Trophoblast cell (in vitro differentiated cells and primary cell): ENCODE measurements at places on chromosomes 13 and 19.

DNA sequence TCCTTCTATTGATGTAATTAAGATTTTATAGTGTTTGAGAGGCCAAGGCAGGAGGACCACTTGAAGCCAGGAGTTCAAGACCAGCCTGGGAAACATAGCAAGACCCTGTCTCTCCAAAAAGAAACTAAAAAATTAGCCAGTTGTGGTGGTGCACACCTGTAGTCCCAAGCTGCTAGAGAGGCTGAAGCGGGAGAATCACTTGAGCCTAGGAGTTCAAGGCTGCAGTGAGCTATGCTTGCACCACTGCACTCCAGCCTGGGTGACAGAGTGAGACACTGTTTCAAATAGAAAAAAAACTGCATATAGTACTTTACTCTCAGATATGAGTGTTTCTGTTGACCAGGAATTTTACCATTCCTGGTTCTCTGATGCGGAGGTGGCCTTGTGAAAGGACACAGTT, 48.9 kb downstream of the CDADC1 start:
- H3K36me3 ChIP-seq, result no peaks in the 10 kb centered on the region
- no peak for DNase-seq
- H3K27ac ChIP-seq, result no peak overlapping the region
- no peaks in the 10 kb centered on the region for H3K4me1 ChIP-seq

DNA sequence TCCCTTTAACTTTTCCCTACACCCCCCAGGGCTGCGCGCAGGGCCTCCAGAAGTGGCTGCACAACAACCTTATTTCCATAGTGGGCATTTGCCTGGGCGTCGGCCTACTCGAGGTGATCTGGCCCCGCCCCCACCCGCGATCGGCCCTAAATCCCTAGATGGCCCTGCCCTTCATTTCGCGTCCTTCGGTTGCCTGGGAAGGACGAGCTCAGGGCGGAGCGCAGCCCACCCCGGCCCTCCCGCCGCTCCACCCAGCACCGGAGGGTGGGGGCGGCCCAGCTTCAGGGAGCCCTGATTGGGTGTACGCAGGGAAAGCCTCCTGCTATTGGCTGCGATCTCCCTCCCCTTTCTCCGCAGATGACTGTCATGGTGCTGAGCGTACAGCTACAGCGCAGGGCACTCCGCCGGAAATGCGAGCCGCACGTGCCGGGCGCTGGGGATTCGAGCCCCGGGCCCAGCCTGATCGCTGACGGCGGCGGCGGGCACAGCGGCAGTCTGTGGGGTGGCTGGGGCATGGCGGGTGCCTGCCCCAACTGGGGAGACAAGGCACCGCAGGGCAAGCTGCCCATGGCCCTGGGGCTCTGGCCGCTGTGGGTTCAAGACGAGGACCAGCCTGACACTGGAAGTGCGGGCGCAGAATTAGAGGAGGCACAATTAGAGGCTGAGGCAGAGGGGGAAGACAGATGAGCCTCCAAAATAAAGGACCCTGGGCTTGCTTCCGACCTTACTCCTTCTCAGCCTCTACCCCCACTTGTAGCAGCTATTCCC, 4.3 kb downstream of the CD37 start:
- H3K4me1 ChIP-seq, result peaks cover 15% of the 10 kb centered on the region
- H3K36me3 ChIP-seq, result peaks cover 52% of the 10 kb centered on the region
- peak; percentile 60 for DNase-seq
- H3K27me3 ChIP-seq, result no peaks in the 10 kb centered on the region
- no peak overlapping the region for H3K4me3 ChIP-seq
- no peak overlapping the region for H3K27ac ChIP-seq

DNA sequence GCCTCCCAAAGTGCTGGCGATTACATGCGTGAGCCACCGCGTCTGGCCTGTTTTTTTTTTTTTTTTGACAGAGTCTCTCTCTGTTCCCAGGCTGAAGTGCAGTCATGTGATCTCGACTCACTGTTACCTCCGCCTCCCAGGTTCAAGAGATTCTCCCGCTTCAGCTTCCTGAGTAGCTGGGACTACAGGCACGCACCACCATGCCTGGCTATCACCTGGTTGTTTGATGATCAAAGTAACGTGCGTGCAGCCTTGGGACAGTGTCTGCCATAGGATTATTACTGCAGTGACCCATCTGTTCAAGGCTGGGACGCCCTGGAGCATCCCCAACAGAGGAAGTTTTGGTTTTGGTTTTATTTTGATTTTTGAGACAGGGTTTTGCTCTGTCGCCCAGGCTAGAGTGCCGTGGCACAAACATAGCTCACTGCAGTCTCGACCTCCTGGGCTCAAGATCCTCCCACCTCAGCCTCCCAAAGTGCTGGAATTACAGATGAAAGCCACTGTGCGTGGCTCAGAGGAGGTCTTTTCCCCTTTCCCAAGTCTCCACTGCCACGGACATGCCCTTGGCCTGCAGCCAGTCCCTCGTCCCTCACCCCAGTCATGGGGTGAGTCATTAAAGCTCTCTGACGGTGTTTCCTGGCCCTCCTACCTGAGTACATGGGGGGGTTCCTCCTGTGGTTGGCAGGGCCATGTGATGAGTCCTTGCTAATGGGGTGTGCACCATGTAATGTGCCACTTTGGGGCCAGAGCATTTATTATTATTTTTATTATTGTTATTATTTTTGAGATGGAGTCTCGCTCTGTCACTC, 65.6 kb downstream of the IER2 start:
- no peaks in the 10 kb centered on the region for H3K36me3 ChIP-seq
- no peaks in the 10 kb centered on the region for H3K4me1 ChIP-seq
- no peak for DNase-seq

DNA sequence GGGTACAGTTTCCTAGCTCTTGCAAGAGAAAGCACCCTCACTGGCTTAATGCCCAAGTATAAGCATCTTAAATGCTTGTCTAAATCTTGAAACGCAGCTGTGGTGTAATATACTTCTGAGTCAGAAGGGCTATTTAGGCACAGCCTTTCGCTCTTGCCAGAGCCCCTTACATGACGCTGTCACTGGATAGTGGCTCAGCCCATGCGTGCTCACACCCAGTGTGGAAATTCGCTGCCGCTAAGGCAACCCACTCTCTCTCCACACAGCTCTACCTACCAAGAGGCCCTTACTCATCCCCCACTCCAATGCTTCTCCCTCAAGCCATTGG, 24.0 kb downstream of the UQCRFS1 start:
- no peak overlapping the region for H3K4me3 ChIP-seq
- no peak overlapping the region for H3K27ac ChIP-seq
- H3K4me1 ChIP-seq, result no peaks in the 10 kb centered on the region
- DNase-seq, result no peak

GRCh38 chr13:50595196-50595595, 248.3 kb downstream of the DLEU7 start:
- no peak overlapping the region for H3K4me3 ChIP-seq
- no peak for DNase-seq
- H3K27ac ChIP-seq, result no peak overlapping the region
- no peaks in the 10 kb centered on the region for H3K36me3 ChIP-seq

DNA sequence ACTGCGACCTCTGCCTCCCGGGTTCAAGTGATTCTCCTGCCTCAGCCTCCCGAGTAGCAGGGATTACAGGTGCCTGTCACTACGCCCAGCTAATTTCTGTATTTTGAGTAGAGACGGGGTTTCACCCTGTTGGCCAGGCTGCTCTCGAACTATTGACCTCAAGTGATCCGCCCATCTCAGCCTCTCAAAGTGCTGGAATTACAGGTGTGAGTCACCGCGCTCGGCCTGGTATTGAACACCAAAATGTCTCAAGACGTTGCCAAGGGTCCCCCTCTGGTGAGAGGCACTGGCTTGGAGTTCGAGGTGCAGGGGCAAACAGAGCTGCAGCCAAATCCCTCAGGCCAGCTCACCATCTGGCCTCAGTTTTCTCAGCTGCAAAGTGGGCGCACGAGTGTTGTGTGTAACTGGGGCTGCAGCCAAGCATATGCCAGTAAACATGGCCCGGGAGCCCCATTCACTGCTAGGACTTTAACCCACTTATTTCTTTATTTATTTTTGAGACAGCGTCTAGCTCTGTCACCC, 8.0 kb downstream of the TJP3 start:
- no peak overlapping the region for H3K27ac ChIP-seq
- no peak overlapping the region for H3K4me3 ChIP-seq
- H3K4me1 ChIP-seq, result no peaks in the 10 kb centered on the region
- H3K36me3 ChIP-seq, result no peaks in the 10 kb centered on the region
- no peaks in the 10 kb centered on the region for H3K27me3 ChIP-seq

DNA sequence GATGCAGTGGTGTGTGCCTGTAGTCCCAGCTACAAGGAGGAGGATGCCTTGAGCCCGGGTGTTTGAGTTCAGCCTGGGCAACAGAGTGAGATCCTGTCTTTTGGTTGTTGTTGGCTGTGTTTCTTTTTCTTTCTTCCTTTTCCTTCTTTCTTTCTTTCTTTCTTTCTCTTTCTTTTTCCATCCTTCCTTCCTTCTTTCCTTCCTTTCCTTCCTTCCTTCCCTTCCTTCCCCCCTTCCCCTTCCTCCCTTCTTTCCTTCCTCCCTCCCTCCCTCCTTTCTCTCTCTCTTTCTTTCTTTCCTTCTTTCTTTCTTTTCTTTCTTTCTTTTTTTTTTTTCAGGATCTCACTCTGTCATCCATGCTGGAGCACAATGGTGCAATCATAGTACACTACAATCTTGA, 46.5 kb upstream of the SIN3B start:
- DNase-seq, result no peak
- no peaks in the 10 kb centered on the region for H3K4me1 ChIP-seq
- no peaks in the 10 kb centered on the region for H3K36me3 ChIP-seq
- no peak overlapping the region for H3K4me3 ChIP-seq

GRCh38 chr19:13963603-13964105, 11.3 kb downstream of the DCAF15 start:
- DNase-seq, result no peak
- no peak overlapping the region for H3K4me3 ChIP-seq
- H3K27ac ChIP-seq, result no peak overlapping the region
- no peaks in the 10 kb centered on the region for H3K4me1 ChIP-seq
- peaks cover 77% of the 10 kb centered on the region for H3K36me3 ChIP-seq
- no peaks in the 10 kb centered on the region for H3K27me3 ChIP-seq

DNA sequence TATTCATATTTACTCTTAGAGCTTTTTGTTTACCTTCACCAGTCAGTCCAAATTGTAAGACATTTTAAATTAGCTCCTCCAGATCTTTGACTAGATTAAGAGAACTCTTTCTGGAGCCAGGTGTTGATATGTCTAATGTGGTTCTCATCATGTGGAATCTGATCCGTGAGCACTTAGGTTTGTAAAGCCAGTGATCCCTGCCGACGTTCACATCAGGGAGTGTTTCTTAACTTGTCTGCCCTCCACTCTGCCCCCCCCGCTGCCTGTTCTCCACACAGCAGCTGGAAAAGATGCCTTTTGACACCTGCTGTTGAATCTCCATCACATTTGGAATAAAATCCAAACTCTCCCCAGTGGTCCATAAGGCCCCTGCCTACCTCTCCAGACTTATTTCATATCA, 17.7 kb downstream of the METTL21C start:
- no peak overlapping the region for H3K4me3 ChIP-seq
- no peak for DNase-seq
- peaks cover 8% of the 10 kb centered on the region for H3K36me3 ChIP-seq

DNA sequence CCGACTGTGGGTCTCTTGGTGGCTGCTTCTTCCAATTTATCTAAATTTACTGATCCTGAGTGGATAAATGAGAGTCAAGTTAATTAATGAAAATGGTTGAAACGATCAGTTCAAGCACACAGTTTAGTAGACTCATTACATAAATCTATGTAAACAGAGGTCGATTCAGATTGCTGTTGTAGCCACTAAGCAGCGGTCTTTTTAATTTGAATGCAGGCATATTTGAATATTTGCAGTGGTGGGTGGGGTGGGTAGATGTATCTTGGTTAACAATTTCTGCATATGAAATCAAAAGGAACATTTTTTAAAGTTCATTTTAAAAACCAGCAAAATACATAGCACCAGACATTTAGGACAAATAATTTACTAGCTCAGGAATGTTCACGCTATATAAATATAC, 325.9 kb downstream of the KLF12 start:
- no peak for DNase-seq
- no peaks in the 10 kb centered on the region for H3K36me3 ChIP-seq
- H3K27ac ChIP-seq, result no peak overlapping the region
- H3K4me1 ChIP-seq, result no peaks in the 10 kb centered on the region
- no peaks in the 10 kb centered on the region for H3K27me3 ChIP-seq

GRCh38 chr13:33318744-33319143, 33.2 kb upstream of the STARD13 start:
- peaks cover 2% of the 10 kb centered on the region for H3K4me1 ChIP-seq
- H3K4me3 ChIP-seq, result no peak overlapping the region
- no peak overlapping the region for H3K27ac ChIP-seq
- no peak for DNase-seq
- no peaks in the 10 kb centered on the region for H3K36me3 ChIP-seq

DNA sequence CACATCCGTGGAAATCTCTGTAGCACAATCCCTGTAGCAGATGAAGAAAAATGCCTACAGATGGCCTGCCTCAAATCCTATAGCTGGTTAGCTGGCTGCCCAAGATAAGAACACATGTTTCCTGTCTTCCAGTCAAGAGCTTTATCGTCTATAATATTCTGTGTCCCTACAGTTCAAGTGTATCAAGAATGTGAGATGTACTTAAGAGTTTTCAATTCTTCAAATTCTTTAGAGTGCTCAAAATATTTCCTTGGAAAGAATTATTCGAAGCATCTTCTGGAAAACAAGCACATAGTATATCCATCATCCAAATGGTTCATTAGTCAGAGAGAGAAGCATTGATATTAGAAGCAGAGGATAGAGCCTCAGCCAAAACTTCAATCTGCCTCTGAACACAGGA, 239.8 kb downstream of the COG6 start:
- no peak overlapping the region for H3K27ac ChIP-seq
- no peaks in the 10 kb centered on the region for H3K4me1 ChIP-seq
- H3K27me3 ChIP-seq, result no peaks in the 10 kb centered on the region
- no peaks in the 10 kb centered on the region for H3K36me3 ChIP-seq
- DNase-seq, result no peak
- H3K4me3 ChIP-seq, result no peak overlapping the region

- H3K27ac ChIP-seq, result no peak within 1 kb of the TSS
- DNase-seq, result no peak
- H3K4me3 ChIP-seq, result peak within 1 kb of the TSS; percentile 32
- H3K36me3 ChIP-seq, result peaks cover 11% of the 10 kb centered on the region
- peaks cover 3% of the 10 kb centered on the region for H3K4me1 ChIP-seq
- no peaks in the 10 kb centered on the region for H3K27me3 ChIP-seq
Measured at GRCh38 chr19:55283548-55284377, at the start of gene BRSK1. Gene BRSK1, plus strand, starts transcription at chr19:55283997. Its CDS starts 446 bp downstream, at chr19:55284443.

DNA sequence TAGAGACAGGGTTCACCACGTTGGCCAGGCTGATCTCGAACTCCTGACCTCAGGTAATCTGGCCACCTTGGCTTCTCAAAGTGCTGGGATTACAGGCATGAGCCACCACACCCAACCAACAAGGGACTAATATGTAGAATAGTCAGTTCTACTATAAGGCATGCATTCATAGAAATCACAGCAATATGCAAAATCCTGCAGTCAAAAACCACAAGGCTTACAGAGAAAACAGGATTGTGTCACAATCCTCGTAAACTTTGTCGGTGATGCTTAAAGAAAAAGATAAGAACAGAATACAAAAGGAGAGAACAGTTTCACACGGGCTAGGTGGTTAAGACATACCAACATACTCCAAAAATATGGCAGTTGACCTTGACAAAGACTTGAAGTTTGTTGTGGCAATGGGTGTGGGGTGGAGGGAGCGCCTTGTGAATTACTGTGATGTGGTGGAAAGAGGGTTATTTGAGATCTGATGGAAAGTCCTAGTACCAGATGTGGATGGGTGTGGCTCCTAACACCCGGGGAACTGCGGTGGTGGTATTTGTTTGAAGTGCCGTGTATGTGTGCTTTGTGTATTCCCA, 12.4 kb downstream of the NOSIP start:
- no peak overlapping the region for H3K27ac ChIP-seq
- no peak for DNase-seq
- H3K4me3 ChIP-seq, result no peak overlapping the region
- H3K36me3 ChIP-seq, result peaks cover 2% of the 10 kb centered on the region
- H3K27me3 ChIP-seq, result no peaks in the 10 kb centered on the region
